Stimulated activated CD4-positive, alpha-beta T cell treated with anti-CD3 and anti-CD28 coated beads, Interleukin-4, amount 100 ng/mL, for 4 hours (primary cell): ENCODE measurements at places on chromosomes 7 and 10.

- DNase-seq: no peak
These were observed 143.3 kb downstream of the KMT2E start for GRCh38 chr7:105157278-105157677.

- DNase-seq: no peak
These were observed 100.2 kb downstream of the ACTR3B start for GRCh38 chr7:152859781-152860191.

GRCh38 chr10:122362031-122362592 lies 12.4 kb upstream of the PLEKHA1 start:
- DNase-seq: no peak

DNA sequence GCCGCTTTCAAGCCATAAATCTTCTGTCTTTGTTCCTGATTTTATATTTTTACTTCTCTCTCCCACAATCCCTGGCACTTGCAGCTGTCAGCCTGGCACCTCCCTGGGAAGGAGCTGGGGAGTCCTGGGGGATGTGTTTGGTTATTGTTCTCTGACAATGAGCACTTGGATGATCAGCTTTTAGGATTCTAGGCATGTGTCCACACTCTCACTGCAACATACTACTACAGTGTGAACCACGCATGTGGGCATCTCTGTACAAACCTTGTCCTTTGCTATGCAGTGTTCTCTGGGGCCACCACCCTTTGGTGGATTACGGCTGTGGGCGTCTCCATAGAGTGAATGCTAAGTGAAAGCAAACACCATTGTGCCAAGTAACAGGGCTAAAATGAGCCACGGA lies 168.4 kb upstream of the KMT2E start:
- no peak for DNase-seq

GRCh38 chr10:110992006-110992800 lies 72.8 kb downstream of the SHOC2 start:
- DNase-seq: no peak

GRCh38 chr10:91820144-91820543 lies 21.9 kb downstream of the TNKS2 start:
- DNase-seq: no peak
